ENCODE measurements at places on chromosomes 6 and 20.
A peak's percentile ranks its signal among the peaks of the same experiment; 100 is the strongest.

DNA sequence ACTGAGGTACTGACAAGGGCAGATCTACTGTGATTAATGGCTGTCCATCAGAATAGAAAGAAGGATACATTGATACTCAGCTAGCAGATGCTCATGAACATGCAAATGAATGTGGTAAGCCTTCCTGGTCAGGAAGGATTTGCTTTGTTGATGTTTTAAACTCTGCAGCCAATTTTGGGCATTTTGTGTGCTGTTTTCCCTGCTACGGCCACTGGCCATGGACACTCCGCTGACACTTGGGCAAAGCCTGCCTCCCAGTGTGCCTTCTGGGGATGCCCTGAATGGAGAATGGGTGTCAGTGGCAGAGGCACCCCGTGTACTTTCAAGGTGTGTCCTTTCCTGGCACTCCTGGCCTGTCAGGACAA is 113.1 kb downstream of the SOBP start:
- DNase-seq: no peak

GRCh38 chr20:50834599-50835005 is 39.7 kb downstream of the BCAS4 start:
- DNase-seq: no peak

DNA sequence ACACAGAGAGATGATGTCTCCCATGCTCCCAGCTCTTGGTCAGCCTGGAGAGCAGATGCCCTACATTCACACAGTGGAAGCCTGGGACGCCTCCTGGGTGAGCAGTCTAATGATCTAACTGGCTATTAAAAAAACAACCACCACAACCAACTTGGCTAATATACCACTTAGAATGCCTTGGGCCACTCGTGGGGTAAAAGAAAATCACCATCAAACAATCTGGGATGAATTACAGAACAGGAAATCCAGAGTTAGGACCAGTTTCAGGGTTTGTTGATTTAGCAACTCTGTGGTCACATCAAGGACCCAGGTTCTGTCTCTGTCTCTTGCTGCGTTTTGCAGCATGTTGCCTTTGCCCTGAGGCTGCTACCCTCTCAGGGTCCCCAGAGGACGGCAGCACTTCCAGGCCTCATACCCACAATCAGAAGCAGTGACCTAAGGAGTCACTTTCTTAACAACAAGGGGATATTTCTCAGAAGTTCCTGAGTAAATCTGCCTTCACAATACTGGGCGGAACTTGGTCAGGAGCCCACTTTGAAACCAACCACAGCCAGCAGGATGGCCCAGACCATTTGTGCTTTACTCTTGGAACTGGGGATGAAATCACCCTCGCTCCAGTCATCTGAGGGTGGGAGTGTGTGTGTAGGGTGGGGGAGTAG is 118.7 kb downstream of the CLIC5 start:
- peak; percentile 61 for DNase-seq

DNA sequence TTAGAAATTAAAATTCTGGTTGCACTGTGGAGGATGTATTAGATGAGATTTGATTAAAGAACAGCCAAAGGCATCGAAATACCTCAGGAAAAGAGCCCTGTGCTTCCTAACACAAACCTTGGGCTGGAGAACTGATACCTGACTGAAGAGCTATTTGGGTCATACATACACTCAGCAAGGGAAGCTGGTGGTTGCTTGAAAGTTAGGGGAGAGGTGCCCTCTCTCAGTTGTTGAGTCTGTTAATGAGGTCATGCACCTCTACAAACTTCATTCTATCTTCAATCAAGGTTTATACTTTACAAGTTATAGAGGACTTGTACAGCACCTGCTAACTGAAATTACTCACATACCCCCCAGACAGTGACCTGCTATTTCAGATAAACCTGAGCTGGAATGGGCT is 25.5 kb downstream of the FAM184A start:
- DNase-seq: no peak

GRCh38 chr20:16554766-16555543 is 18.3 kb downstream of the KIF16B start:
- DNase-seq: no peak

GRCh38 chr6:36389353-36389752 is 1.9 kb upstream of the ETV7 start:
- DNase-seq: no peak

- no peak for DNase-seq
These were observed 31.6 kb downstream of the CNR1 start for GRCh38 chr6:88134575-88134974.

DNA sequence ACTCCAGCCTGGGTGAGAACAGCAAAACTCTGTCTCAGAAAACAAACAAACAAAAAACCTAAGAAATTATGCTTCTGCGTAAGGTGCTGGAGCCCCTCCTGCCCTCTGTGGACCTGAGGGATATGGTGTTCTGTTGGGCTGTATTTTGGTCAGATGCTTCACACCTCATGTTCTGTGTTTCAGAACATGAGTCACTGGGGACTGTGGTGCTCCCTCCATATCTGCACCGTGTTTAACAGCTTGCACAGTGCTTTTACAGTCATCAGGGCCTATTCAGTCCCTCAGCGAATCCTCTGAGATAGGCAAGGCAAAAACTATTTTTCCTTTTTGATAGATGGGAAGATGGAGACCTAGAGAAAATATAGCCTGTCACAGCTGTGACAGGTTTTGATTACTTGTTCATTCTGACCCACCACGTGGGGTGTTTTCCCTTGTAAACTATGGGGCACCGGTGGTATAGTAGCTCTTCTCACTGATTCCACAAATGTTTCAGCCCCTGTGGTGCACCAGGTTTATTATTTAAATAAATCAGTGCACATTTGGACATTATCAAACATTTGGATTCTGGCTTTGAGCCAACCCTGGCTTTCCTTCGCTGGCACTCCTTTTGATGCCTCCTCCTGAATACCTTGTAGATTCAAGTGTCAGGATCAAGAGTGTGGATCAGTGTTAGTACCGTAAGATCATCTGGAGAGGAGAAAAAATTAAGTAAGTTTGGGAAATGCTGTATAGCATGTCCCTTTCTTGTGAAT is 9.6 kb downstream of the TTPAL start:
- DNase-seq: no peak

DNA sequence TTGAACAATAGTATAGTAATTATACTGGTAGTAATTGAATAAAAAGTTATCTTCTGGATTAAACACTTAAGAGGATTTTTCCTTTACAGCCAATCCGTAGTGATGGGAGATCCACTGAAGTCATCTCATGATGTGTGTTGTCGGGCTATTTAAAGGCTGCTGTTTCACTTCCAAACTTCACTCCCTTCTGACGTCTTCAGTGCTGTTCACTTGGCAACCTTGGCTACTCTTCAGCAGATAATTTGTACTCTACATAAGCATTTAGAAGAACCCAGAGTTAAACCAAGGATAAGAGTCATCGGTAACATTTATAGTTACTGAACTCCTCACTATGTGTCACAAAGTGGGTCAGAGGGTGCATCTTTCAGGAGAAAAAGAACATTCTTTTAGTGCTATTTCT is 179.1 kb upstream of the EYA4 start:
- peak; percentile 8 for DNase-seq

DNA sequence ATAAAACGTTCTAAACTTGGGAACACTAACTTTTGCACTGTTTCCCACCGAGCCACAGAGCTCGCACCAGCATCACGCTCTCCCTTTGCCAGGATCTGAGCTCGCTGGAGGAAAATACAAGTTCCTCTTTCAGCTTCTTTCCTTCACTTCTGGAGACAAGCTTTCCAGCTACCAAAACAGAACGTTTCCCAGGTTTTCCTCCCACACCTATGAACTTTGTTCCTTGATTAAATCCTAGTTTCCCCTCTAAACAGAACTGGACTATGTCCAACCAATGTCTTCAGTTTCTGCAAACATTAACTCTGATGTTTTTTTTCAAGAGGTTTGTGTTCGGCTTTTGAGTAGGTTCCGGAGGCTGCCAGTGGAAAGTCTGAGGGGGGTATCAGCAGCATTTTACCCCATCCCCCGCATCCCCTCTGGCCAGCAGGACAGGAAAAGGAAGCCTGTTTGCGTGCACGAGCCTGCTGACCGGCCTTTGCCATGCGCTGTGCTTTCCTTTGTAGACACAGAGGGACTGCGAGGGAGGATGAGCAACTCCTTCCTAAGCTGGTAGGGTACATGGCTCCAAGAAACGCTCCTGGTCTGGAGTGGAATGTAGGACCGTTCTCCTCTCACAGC is 135.5 kb downstream of the LY86 start:
- peak; percentile 35 for DNase-seq

DNA sequence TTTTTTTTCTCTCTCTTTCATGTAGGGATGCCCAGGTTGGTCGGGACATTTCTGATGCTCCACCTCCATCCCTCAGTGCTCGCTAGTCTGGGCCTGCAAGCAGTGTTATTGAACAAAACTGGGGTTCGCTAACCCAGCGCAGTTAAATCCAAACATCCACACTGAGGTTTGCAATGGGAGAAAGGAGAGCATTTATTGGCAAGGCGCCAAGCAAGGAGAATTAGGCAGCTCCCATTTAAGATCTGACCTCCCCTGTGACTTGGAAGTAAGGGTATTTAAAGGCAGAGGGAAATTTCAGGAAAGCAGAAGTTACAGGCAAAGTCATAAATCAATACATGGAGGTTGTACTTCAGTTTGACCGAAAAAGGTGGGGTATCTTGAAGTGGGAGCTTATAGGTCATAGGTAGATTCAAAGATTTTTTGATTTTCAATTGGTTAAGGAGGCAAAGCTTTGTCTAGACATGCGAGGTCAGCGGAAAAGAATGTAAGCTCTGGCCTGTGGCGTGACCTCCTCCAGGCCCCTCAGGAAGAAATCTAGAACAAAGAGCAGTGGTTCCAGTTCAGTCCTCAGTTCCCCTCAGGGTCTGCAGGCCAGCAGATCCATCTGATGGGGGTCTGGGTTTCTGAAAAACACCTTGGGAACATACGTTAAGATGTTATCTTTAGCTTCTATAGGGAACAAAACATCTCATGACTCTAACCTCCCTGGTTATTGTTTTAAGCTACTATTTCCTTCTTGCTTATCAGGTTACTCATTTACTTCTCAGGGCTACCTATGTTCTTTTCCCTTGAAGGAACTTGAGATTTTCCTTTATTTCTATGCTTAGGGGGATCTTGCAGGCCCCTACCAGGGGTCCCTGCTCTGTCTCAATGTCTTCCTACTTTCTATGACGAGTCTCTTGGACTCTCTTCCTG is 66.0 kb upstream of the KIF16B start:
- DNase-seq: no peak

GRCh38 chr6:34315780-34316179 is 67.0 kb upstream of the SMIM29 start:
- peak; percentile 96 for DNase-seq

- DNase-seq: no peak
These were observed 27.2 kb upstream of the FKBP1A start for GRCh38 chr20:1420066-1420465.

DNA sequence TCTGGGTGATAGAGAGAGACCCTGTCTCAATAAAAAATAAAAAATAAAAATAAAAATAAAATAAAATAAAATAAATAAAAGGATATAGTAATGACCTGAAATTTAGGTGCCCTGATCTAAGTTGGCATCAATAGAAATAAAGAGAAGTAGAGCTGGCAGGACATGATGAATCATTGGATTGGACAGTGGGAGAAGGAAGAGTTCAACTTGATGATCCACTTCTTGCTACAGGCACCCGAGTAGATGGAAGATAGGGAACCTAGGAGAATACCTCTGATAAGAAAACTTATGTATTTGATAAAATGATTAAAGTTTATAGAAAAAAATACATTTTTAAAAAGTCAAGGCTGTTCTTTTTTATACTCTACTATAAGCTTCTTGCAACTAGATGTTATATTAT is 79.0 kb downstream of the ADTRP start:
- DNase-seq: no peak

GRCh38 chr6:6678811-6679210 is 90.3 kb downstream of the LY86 start:
- no peak for DNase-seq

DNA sequence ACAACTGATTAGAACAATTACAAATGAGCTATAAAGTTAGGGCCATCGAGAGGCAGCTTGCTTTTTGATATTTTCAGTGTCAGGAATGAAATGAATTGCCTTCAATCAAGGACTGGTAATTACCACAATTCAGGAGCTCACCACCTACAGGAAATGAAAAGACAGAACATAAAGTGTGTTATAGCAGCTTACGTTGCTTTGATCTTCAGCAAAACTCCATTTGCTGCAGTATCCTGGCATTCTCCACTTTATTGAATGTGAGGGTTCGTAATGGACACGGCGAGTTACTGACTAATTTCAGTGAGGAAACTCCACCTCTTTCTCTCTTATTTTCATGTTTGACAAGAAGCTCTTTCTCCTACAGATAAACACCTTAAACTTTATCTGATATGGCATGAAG is 440.0 kb upstream of the HSF2 start:
- DNase-seq: no peak

DNA sequence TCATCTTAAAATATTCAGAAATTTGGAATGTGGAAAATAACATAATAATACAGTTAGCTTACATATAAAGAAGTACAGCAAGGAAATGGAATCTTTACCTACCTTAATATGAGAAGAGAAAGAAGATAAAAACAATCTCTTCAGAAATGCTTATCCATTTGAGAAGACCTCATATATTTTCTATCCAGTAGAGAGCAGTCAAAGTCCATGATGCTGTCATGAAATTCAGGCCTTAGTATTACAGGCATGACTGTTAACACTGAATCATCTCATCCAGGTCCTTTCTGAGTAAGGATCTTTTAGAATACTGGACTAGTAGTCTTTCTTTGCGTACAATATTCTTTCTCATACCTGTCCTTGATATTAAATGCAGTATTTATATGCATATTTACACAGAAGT is 713.4 kb downstream of the CD109 start:
- no peak for DNase-seq

DNA sequence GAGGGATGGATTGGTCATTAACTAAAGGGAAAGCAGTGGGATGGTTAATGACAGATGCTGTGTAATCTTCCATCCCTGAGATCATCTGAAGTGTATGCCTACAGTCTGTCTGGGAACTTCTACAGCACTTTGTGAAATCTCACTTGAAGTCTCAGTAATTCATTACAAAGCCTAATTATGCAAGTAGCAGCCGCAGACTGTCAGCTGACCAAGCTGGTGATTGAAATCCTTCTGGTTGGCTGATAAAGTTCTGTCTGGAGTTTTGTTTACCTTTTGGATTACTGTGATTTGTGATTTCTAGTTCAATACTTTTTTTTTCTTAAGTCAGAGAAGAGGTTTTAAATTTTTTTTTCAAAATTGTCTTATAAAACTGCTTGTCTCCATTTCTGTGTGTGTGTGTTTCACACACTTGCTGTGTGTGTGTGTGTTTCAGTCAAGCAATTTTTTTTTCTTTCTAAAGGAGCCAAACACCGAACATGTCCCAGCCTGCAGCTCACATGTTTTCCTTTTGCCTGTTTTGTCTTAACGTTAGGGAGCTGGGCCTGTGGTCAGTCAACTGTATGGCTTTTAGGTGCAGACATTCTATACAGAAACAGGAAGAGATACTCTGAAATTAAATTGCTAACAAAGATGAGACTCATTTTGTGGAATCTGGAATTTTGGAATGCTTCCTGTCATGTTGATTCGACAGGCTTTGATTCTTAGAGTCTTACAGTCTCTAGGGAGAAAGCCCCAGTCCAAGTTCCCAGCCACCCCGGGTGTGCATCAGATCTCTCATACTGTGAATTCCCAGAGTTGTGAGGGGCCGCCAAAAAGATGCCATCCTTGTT is 28.5 kb upstream of the ADGRF4 start:
- DNase-seq: peak; percentile 10

Measured in MV-4-11 (cell line).